DND-41 (cell line): ENCODE measurements at places on chromosomes 12 and 14.

DNA sequence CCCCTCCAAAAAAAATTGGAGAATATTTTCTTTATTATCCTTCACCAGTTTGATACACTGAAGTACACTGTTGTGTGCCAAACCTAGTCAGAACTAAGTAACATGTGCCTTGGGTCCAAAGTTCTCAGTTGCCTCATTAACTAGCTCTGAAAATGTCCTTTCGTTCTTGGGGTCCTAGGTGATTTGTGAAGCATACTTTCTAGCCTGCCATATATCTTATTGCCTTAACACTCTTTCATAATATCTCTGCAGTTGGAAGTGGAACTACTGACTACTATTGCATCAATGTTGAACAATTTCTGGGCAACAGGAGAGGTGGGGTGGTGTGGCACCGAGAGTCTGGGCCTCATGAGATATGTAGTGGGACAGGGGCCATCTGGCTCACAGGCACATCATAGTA is 592.9 kb upstream of the FBXO33 start:
- DNase-seq = no peak

DNA sequence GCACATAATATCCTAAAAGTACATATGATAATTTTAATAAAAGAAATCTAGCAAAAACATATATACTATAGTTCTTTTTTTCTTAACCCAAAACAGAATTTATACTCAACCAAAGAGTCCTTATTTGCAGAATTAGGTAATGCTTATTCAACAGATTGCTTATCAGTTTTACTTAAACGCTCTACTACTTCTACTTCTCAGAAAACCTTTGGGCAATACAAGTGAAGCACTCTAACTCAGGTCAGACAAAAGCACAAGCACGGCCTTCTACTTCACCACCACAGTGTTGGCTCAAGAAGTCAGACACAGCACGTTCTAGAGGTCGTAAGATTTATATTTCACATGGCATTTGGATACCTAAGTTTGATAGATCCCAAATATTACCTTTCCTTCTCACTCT is 29.2 kb downstream of the DICER1 start:
- DNase-seq = no peak

- no peak for DNase-seq
These were observed 388.0 kb downstream of the VRK1 start for GRCh38 chr14:97185186-97185585.

DNA sequence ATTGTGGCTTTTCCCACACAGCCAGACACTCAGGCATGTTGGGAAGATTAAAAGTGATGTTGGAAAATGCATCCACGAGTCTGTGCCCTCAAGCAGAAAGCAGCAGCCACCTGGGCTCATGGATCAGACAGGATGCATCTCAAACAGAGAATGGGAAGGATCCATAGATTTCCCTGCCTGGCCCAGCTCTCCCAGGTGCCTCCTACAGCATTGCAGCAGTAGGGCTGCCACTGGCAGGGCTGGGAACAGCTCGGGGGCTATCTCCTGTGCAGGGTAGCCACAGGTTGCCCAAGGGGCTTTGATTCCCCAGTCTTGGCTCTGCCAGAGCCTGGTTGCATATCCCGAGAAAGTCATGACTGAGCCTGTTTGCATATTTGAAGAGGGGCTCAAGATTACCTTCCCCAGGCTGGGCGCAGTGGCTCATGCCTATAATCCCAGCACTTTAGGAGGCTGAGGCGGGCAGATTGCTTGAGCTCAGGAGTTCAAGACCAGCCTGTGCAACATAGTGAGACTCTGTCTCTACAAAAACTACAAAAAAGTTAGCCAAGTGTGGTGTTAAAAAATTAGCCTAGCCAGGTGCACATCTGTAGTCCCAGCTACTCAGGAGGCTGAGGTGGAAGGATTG is 19.5 kb downstream of the C14orf132 start:
- DNase-seq = no peak

DNA sequence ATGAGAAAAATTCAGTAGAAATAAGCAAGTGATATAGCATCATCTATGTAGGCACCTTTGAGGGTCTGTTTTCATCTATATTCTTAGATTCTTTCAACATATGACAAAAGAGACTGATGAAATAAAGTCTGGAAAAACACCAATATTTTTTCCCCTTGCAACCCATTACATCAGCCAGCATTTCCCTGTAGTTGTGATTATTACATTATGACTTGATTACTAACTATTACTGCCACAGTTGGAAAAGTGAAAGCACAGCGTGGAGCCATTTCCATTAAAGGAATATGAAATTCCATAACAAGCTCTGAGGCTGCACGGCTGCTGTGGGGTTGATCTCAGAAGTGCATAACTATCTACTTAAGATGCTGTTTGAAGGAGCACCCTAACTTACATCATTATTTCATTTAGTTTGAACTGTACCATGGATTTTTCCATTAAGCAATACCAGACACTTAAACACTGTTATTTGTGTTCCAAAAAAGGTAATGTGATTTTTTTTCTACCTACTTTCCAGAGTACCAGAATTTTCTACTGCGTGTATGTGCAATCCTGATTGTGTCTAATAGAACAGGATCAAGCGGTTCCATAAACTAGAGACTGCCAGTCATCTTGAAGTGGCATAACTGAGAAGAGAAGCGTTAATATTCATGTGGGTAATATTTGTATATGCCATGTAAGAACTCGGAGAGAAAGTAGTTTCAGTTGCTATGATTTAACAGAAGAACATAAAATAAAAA is 405.5 kb downstream of the MDGA2 start:
- no peak for DNase-seq

DNA sequence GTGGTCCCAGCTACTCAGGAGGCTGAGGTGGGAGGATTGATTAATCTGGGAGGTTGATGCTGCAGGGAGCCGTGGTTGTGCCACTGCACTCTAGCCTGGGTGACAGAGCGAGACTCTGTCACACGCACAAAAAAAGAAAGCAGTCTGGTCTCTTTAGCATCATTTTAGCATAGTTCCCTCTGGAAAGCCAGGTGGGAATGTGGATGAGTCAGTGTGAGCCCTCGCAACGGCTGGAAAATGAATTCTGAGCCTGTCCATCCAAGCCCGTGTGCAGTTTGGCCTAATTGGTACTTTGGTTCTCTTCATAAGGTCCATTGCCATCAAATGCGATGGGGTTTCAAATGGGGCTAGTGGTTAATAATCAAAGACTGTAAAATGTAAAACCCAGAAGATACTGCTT is 2.4 kb downstream of the MYL2 start:
- no peak for DNase-seq

- no peak for DNase-seq
These were observed 161.6 kb downstream of the PIK3C2G start for GRCh38 chr12:18422871-18423270.

GRCh38 chr12:29569132-29569757 is 71.8 kb upstream of the OVCH1 start:
- DNase-seq = no peak

GRCh38 chr14:94025720-94026119 is 420 bp upstream of the OTUB2 start:
- no peak for DNase-seq

GRCh38 chr12:123655420-123655819 is 15.5 kb upstream of the TCTN2 start:
- DNase-seq = no peak

GRCh38 chr14:69535230-69535848 is 39.3 kb downstream of the CCDC177 start:
- DNase-seq = no peak

DNA sequence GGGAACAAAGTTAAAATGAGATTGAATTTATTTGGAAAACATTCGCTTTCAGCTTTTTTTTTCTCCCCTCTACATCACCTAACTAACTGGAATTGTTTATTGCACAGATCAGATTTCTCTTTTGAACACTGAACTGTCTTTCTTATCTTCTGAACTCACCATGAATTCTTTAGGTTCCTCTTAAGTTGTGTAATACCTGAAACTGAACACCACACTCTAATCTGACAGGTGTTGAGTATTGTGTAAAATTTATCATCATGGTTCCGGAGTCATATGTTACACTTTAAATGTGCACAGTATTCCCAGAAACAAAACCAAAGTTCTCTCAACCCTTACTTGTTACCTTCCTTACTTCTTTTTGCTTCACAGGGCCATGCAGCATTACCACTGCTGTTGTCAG is 66.8 kb downstream of the TGFB3 start:
- no peak for DNase-seq

- no peak for DNase-seq
These were observed 30.8 kb upstream of the LRRC10 start for GRCh38 chr12:69641546-69641945.

DNA sequence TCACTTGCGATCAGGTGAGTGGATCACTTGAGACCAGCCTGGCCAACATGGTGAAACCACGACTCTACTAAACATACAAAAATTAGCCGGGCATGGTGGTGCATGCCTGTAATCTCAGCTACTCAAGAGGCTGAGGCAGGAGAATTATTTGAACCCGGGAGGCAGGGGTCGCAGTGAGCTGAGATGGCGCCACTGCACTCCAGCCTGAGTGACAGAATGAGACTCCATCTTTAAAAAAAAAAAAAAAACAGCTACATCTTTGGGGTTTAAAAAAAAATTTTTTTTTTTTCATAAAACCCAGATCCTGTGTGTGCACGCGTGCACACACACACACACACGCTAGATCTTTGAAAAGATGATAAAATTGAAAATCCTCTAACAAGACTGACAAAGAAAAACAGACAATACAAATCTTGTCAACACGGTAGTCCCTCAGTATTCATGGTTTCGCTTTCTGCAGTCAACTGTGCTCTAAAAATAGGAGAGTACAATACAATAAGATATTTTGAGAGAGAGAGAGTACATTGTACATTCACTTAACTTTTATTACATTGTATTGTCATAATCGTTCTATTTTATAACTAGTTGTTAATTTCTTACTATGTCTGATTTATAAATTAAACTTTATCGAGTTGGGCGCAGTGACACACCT is 295.3 kb upstream of the RGS6 start:
- DNase-seq = no peak

- no peak for DNase-seq
These were observed 650.7 kb downstream of the C12orf50 start for GRCh38 chr12:87378526-87378925.

- peak; percentile 30 for DNase-seq
These were observed 29.4 kb downstream of the SLC24A4 start for GRCh38 chr14:92352158-92352985.

- peak; percentile 26 for DNase-seq
These were observed 15.9 kb downstream of the MAP3K12 start for GRCh38 chr12:53483225-53483978.

- no peak for DNase-seq
These were observed 465.0 kb upstream of the SOX5 start for GRCh38 chr12:24414480-24414879.

- DNase-seq = no peak
These were observed 100.5 kb upstream of the STXBP6 start for GRCh38 chr14:25150401-25150800.

- DNase-seq = no peak
These were observed 600.2 kb downstream of the TRHDE start for GRCh38 chr12:72872238-72872887.

DNA sequence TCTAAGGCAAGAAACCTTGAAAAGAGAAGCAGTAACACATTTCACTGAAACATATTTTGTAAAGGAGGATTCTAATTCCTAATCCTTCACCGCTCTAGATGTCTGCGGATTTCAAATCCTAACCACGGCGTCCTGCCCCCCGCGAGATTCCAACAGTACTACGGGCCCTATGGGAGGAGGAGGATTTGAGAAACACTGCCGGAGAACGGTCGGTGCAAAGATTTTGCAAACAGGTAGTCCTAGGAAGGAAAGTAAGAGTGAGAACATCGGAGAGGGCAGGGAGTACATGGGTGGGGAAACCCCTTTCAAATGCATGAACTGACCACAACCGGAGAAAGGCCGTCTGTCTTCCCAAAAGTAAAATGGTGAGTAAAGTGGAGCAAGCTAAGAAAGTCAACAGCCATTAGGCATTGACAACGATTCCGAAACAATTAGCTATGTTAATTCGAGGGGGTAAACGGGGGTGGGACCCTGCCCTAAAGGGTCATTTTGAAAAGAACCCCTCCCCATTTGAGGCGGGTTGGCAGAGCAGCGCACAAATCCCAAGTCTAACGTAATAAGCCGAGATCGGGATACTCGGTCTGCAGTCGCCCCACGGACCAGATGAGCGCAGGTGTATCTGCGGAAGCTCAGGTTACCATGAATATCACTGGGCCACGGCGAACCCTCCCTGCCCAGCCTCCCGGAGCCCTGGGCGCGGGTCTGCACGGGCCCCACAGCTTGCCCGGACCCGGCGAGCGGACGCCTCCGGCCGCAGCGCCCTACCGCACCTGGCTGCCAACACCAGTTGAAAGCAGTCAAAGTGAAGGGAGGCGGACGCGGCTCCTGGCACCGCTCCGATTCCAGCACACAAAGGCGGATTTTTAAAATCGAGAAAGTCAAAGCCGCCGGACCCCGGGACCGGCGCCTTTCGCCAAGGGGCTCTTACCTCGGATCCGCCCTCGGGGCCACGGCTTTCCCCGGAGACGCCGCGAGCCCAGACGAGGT is 662 bp downstream of the EPS8 start:
- no peak for DNase-seq
